Mammary microvascular endothelial cell (primary cell): ENCODE measurements at places on chromosomes 3 and 15. TPM values are rescaled to one million over a fixed set of nuclear protein-coding genes. Genes with fewer than 3 reads are reported as not detected.

WDR49 gene
- not detected in 2 replicates for total RNA-seq

HTD2 gene
- total RNA-seq: 3.3 and 6.2 TPM in 2 replicates

PGBD4 gene
- total RNA-seq: 0.53 and 0.98 TPM in 2 replicates

SSUH2 gene
- 0.07 TPM in 1 of 2 replicates, not detected in the other for total RNA-seq

SLC28A2 gene
- total RNA-seq: not detected in 2 replicates

ALDH1L1 gene
- total RNA-seq: not detected in 2 replicates

MOBP gene
- total RNA-seq: under 0.01 and 0.05 TPM in 2 replicates

SPRED1 gene
- 7.4 and 9.1 TPM in 2 replicates for total RNA-seq

WWTR1 gene
- 68.7 and 73.6 TPM in 2 replicates for total RNA-seq

MLF1 gene
- 1.9 and 10.1 TPM in 2 replicates for total RNA-seq

ATP13A5 gene
- total RNA-seq: 0.13 TPM in 1 of 2 replicates, not detected in the other

CHRD gene
- total RNA-seq: 0.07 and 1.7 TPM in 2 replicates

UTS2B gene
- total RNA-seq: 0.30 and 0.53 TPM in 2 replicates
